Glomerular endothelial cell (primary cell): ENCODE measurements at places on chromosomes 5 and 9.
A peak's percentile ranks its signal among the peaks of the same experiment; 100 is the strongest.

- DNase-seq = no peak
Measured at GRCh38 chr5:25500635-25501034, 855.9 kb upstream of the CDH10 start.

DNA sequence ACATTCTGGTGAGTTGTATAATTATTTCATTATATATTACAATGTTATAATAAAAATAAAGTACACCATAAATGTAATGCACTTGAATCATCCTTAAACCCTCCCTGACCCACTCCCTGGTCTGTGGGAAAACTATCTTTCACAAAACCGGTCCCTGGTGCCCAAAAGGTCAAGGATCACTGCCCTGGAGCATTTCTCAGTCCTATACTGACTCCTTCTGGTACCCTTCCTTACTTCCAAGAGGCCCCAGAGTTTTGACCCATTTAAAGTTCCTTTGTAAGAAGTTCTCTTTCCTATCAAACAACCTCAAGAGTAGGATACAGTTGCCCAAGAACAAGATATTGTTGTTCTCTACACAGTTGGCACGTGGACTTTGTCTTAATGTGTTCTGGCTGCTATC lies 88.9 kb upstream of the TRPM3 start:
- no peak for DNase-seq

- no peak for DNase-seq
Measured at GRCh38 chr9:750249-750967, 91.1 kb upstream of the DMRT1 start.

DNA sequence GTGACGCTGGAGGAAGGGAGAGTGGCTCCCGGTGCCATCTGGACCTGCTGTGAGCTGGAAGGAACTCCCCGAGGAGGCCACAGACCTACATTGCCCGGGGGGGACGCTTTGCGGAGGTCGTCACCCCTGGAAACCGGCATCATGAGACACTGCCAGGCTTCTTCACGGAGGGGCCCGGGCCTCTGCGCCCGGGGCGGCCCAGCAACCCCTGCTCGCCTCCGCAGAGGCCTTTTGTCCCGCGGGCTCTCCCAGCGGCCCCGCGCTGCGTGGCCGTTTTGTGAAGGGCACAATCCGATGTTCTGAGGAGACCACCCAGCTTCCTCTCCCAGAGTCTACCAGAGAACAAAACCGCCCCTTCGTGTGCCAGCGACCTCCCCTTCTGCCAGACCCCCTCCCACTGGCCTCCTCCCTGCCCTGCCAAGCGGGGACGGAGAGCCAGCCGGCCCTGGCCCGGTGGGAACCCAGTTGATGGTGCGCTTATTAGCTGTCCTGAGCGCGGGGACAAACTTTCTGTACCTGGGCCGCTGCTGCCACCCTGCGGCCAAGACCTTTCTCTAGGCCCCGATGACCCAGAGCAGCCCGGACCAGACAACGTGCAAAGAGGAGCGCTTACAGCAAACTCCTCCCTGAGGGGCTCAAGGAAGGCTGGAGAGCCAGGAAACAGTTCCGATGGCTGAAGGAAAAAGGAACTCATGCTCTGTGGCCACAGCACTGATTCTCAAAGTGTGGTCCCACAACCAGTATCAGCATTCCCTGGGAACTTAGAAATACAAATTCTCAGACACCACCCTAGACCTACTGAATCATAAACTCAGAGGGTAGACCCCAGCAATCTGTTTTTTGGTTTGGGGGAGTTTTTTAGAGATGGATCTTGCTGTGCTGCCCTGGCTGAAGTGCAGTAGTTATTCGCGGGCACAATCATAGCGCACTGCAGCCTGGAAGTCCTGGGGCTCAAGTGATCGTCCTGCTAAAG lies 86.7 kb downstream of the SLC1A3 start:
- DNase-seq = no peak

- no peak for DNase-seq
Measured at GRCh38 chr9:131441441-131441840, 47.6 kb downstream of the PRRC2B start.

- no peak for DNase-seq
Measured at GRCh38 chr9:98922721-98923435, 20.8 kb upstream of the COL15A1 start.

GRCh38 chr5:123367739-123368138 lies 55.5 kb downstream of the CEP120 start:
- no peak for DNase-seq

DNA sequence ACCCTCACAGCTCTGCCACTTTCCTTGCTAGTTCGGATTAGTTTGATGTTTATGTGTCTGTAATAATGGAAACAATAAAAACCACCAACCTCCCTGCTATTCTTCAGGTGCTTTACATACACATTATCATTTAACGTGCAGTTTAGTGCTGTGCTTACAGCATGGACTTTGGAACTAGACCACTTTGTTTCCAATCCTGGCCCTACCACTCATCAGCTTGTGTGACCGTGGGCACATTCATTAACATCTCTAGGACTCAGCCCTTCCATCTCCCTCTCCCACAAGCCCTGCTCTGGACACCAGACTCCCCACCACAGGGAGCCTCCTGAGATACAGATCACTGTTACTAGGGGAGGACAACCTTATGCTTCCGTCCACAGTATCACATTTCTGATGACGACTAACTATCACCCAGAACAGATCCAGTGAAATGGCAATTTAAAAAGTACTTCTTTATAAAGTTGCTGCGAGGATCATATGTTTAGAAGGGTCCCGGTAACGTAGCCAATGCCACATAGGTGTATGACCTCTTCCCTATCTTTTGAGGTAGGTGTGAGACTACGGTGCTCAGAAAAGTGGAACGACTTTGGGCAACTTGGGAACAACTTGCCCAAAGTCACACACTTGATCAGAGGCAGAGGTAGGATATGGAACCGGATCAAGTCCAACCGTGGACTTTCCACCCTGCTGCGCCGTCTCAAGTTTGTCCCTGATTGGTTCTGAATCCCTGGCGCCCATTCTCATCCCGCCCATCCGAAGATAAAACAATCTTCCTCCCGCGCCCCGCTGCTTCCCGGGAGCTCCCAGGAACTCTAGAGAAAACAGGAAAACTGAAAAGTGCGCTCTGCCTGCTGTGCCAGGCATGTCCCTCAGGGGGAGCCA lies 132.4 kb upstream of the NIPBL start:
- DNase-seq = no peak

DNA sequence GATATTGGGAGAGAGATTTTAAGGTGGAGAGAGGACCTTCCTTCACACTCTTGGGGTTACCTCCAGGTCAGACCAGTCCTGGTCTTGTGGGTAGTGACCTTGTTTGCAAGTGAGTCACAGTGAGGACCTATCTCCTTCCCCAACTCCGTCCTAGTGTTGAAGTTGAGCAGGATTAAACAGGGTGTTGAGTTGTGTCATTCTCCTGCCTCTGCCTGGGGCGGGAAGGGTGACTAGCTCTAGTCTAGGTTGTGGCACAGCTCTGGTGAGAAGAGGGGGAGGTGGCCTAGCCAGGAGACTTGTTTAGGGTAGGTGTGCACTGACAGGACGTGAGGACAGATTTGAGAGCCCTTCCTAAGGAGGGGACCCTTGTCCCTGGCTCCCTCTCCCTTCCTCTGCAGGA lies 119.6 kb upstream of the PITX1 start:
- DNase-seq = no peak

DNA sequence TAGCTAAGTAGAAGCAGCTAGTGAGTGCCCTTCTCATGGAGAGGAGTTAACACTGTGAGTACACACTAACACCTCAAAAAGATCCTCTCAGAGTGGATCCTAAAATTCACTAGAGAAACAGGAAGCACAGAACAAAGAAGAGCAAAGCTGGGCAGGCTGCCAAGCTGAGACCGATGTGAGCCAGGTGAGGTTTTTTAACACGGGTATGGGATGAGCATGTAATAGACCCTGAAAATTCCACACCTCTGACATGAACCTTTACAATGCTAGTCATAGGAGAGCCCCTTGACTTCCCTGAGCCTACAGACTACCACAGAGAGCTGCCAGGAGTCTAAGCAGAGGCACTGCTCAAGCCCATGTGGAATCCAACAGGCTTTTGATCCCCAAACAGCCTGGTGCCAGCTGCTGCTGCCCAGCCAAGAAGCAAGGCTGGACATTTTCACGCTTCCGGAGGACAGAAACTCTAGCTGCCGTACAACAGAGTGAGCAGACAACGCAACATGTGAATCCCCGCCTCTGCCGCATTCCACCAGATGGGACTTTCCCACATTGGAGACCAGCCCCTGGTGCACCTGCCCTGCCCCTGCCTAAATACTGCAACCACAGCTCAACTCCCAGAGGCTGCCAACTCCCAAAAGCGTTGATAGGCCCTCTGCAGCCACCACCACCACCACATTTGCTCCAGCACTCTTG lies 280.8 kb downstream of the CDH10 start:
- DNase-seq = no peak

DNA sequence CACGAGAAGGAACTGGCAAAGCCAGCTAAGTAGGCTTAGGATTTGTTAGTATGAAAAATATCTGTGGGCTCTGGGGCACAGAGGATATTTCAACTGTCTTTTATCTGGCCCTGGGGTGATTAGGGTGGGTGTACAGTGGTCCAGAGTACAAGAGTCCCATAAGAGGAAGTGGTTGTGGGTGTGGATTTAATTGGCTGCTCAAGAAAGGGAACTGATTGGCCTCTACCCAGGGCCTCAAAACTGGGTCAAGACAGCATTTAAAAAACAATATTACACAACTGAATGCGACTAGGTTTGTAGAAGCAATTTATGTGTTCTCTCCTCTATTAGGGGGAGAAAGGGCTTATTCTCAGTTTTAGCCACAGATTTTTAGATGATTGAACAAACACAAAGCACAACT lies 1353.4 kb upstream of the WWC1 start:
- DNase-seq = no peak

DNA sequence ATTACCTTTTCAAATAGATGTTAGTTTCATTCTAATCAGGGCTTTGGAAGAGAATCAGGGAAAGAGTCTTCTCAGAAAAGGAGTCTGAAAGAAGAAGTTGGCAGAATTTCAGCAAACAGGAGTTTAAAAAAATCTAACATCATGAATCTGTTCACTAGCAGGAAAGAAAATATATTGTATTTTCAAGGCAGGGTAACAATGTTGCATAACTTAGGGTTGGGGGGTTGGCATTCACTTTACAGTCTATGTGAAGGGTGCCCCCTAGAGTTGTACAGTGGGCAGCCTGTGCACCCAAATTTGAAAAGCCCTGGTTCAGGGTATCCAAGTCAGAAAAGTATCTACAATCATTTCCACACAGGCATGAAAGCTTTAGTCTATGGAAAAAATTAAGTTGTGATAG lies 348.4 kb upstream of the SLC30A5 start:
- no peak for DNase-seq

GRCh38 chr9:20253635-20254034 lies 368.7 kb downstream of the MLLT3 start:
- no peak for DNase-seq

DNA sequence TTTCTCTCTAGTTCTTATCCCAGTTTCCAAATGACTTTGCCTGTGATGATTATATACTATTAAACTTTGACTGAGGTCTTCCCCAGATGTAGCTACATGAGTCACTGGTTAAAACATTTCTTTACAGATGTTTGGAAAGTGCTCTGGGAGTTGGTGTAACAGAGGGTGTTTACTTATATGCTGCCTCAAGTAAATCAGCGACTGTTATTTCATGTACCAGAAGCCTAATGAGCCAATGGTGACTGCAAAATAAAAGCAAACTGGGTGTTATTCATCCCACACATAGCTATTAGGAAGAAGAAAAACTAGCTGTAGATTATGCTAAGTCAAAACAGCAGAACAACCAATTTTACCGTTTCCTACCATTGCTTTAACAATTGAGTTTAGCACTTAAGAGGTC lies 929.7 kb upstream of the SEMA6A start:
- no peak for DNase-seq

DNA sequence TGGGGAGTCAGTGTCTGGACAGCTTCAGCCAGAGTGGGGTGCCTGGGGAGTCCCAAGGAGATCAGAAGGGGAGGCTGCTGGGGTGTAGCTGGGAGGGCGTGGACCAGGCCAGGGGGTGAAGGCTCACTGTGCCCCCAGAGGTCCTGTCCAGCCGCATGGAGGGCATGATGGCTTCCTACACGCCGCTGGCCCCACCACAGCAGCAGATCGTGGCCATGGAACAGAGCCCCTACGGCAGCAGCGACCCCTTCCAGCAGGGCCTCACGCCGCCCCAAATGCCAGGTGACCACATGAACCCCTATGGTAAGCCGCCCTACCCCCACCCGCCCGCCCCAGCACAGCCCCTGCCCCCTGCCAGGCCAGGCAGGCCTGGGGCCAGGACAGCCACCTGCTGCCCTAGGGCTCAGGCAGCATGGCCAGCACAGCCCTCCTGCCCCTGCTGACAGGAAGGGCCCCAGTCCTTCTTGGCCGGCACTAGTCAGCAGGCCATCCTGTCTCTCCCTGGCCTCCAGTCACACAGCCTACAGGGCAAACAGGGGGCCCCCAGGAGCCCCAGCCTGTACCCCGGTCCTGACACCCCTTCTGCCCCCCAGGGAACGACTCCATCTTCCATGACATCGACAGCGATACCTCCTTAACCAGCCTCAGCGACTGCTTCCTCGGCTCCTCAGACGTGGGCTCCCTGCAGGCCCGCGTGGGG lies 82.1 kb downstream of the LMX1B start:
- DNase-seq = no peak

DNA sequence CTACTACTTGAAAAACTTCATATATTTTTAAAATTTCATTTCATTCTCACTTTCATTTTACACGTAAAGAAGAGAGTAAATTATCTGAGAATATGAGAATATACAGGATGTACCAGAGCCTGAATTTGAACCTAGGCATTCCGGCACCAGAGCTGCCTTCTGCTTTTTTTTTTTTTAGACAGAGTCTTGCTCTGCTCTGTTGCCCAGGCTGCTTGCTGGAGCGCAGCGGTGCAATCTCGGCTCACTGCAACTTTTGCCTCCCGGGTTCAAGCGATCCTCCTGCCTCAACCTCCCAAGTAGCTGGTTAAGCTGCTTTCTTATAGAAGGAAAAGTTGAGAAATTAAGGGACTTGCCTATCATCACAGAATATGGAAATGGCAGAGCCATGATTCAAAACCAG lies 540.1 kb downstream of the EBF1 start:
- no peak for DNase-seq

DNA sequence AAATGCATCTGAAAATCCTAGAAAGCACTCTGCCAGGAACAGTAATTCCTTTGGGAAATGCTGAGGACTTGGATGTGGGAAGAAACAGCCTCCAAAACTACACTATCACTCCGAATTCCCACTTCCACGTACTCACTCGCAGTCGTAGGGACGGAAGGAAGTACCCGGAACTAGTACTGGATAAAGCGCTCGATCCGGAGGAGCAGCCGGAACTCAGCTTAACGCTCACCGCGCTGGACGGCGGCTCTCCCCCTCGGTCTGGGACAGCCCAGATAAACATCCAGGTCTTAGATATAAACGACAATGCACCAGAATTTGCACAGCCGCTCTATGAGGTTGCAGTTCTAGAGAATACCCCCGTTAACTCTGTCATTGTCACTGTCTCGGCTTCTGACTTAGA lies 786 bp downstream of the PCDHB3 start:
- DNase-seq = no peak

GRCh38 chr9:137244486-137245449 lies 3.7 kb downstream of the TUBB4B start:
- DNase-seq = no peak

- peak; percentile 95 for DNase-seq
Measured at GRCh38 chr9:81389569-81389993, 299.8 kb downstream of the TLE1 start.

- no peak for DNase-seq
Measured at GRCh38 chr9:69999315-69999714, 44.3 kb upstream of the MAMDC2 start.
